ENCODE measurements at places on chromosomes 6 and 20.

DNA sequence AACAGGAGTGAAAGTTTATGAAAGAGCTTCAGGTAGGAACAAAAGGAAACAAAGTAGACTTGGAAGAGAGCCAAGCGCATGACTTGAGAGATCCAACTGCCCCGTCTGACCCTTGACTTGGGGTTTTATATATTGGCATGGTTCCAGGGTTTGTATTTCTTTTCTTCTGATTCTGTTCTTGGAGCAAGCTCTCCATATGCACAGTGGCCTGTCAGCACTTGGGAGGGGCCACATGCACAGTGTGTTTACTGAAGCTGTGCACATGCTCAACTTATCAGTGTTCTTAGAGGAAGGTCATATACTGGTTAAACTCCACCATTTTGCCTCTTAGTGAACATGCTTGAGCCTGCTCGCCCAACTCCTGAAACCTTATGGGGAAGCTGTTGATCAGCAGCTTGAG is 953.7 kb downstream of the TFAP2A start:
- DNase-seq: no peak

- no peak for DNase-seq
These were observed 142.5 kb upstream of the PREP start for GRCh38 chr6:105545228-105545920.

- no peak for DNase-seq
These were observed 12.2 kb downstream of the TOP1 start for GRCh38 chr20:41040855-41041254.

DNA sequence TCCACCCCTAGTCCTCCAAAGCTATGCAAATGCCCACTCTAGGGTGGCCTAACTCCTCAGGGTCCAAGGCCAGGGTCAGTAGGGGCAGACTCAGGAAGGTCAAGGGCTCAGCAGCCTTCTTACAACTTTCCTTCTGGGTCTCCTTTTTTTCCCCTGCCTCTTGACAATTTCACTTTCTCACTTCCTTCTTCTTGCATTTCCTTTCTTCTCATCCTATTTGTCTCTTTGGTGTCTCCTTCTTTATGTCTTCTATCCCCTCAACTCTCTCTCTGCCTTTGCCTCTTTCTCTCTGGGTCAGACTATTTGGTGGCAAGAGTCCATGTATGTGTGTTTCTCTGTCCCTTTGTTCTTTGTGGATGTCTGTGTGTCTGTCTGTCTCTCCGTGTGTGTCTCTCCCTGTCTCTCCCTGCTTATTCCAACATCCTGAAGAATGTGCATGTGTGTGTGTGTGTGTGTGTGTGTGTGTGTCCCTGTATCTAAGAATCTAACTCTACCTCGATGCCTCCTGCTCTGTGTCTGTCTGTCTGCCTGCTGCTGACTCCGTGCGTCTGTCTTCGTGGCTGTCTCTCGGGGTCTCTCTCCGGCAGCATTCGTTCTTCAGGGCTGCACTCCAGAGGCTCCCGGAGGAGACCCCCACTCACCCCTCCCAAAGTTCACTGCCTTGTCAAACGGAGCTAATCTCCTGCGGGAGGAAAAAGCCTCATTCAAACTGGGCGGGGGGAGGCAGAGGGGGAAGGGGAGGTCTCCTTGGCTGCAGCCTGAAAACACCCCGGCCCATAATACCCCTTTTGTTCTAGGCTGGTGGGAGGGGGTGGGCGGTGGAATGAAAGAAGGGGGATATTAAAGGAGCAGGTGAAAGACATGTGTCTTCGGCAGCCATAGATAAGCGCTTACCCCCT is 51.7 kb upstream of the FOXP4 start:
- DNase-seq: no peak

DNA sequence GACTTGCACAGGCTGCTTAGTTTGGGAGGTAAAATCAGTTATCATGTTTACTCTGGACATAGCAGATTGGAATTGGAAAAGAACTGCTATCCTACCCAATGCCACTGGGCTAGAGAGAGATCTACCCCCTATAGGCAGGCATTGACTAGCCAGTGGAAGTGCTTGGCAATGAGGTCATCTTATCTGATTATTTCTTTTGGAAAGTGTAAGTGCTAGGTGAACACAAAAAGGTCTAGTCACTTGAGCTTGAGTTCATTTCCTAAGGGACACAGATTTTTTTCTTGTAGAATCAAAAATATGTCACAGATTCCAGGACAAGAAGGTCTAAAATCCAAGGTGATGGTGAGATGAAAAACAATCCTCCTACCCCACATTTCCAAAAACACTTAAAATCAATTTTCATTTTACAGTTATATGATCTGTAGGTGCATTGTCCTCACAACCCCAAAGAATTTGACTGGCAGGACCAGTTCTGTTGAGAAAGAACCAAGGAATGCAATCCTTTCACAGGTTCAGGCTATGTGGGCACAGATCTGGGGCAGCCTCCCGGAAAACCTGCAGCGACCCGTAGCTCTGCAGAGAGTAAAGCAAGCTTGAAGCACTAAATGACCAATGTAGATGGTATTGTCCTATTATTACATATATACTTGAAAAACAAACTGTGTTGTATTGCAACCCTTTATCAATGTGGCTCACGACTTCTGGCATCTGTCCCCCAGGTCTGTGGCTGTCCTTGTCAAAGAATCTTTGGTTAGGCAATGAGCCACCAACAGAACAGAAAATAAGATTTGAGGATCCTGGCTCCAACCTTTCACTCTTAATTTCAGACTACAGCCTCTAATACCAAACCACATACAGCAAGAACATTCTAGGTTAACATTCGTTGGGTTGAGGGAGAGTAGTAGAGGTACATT is 67.3 kb upstream of the ADTRP start:
- no peak for DNase-seq

DNA sequence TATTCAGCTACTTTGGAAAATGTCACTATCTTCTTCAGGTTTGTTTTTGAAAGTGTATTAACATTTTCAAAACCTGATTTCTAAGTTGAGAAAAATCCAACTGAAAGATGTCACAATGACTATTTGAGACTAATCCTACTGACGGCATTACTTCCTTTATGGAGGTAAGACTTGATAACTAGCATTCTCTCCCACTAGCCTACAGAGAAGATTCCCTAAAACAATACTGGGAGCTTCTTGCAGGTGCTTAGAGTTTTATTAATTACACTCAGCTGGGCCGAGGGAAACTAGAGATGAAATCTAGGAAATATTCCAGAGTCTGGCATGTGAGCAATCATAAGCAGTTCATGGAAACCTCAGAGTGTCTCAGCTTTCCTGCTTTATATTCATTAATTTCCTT is 114.0 kb downstream of the LCA5 start:
- DNase-seq: no peak

GRCh38 chr6:108526739-108527174 is 34.0 kb upstream of the FOXO3 start:
- DNase-seq: no peak

GRCh38 chr6:133159255-133159795 is 81.8 kb upstream of the EYA4 start:
- no peak for DNase-seq

GRCh38 chr20:8996817-8997512 is 71.9 kb upstream of the PLCB4 start:
- peak; percentile 25 for DNase-seq

Measured in NCI-H524 treated with DMSO at 0.1 percent for 48 hours (cell line).